ENCODE measurements at places on chromosomes 3 and 15.

GRCh38 chr3:51678641-51679040 is 7.6 kb downstream of the TEX264 start:
- DNase-seq, result no peak

GRCh38 chr3:47430606-47431005 is 45.1 kb downstream of the SCAP start:
- no peak for DNase-seq

DNA sequence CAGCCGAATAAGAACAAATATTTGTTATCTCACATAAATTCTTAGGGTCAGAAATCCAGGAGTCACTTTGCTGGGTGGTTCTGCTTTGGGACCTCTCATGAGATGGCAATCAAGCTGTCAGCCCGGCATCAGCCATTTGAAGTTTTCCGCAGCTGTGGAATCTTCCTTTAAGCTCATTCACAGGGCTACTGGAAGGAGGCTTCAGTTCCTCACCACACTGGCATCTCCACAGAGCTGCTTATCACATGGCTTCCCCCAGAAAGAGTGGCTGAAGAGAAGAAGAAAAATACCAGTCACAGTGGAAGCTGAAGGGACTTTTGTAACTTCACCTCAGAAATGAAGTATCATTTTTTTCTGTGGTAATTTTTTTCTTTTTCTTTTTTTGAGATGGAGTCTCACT is 267.7 kb downstream of the CHL1 start:
- DNase-seq, result no peak

DNA sequence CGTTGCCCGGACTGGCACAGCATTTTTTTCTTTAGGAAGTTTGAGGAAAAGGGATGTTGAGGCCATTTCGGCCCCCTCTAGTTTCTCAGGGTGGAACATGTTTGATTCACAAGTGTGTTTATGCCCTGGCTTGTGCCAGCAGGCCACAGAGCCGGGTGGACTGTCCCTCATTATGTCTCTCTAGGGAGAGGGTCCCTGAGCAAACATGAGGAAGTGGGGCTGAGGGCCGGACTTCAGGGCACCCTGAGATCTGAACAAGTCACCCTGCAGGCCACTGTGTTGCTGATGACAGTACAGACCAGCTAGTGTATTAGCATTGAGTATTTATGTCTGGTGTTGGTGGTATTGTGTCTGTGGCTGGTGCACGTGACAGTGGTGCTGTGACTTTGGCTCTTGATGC is 34.9 kb downstream of the RNU5B-1 start:
- DNase-seq, result no peak

DNA sequence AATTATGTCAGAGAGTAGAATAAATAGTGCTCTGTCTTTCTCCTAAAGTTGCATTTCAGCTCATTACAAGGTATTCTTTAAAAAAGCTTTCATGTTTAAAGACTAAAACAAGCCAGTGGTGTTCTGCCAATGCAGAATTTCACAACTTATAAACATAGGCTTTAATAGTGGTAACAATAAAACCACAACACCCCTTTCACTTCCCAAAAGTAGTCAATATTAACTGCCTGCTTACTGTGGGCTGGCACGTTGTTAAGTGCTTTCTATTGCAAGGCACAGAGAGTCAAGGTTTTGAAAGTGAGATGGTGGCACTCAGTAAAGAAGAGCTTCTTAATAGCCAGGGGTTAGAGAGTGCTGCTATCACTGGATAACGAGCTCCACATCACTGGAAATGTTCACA is 8.4 kb upstream of the RTP1 start:
- no peak for DNase-seq

DNA sequence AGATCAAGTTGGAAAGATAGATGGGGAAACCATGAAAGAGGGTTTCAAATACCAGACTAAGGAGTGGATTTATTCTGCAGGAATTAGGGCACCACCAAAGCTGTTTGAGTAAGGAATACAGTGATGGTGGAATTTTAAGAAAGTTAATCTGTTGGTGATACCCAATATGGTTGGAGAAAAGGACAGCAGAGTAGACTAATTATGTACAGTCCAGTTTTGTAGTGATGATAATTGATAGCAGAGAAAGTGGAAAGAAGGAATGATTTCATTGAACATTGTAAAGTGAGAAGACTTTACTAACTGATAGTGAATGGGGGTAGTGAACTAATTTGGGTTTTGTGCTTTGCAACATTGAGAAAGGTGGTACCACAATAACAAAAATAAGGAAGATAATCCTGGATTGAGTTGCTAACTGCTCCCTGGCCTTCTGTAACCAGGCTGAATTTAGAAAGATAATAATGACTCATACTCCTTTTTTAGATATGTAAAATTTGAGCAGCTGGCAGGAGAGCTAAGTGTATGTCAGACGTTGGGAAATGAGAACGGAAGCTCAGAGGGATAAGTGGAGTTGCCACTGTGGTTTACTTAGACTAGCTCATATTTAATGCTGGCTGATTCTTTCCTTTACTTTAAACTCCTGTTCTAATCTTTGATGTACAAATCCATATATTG is 16.9 kb downstream of the TCAIM start:
- no peak for DNase-seq

- DNase-seq, result no peak
Measured at GRCh38 chr3:178295292-178295912, 240.8 kb upstream of the KCNMB2 start.

GRCh38 chr3:20280257-20280656 is 94.3 kb upstream of the SGO1 start:
- no peak for DNase-seq

- no peak for DNase-seq
Measured at GRCh38 chr3:139101396-139101795, 56.7 kb upstream of the PRR23C start.

DNA sequence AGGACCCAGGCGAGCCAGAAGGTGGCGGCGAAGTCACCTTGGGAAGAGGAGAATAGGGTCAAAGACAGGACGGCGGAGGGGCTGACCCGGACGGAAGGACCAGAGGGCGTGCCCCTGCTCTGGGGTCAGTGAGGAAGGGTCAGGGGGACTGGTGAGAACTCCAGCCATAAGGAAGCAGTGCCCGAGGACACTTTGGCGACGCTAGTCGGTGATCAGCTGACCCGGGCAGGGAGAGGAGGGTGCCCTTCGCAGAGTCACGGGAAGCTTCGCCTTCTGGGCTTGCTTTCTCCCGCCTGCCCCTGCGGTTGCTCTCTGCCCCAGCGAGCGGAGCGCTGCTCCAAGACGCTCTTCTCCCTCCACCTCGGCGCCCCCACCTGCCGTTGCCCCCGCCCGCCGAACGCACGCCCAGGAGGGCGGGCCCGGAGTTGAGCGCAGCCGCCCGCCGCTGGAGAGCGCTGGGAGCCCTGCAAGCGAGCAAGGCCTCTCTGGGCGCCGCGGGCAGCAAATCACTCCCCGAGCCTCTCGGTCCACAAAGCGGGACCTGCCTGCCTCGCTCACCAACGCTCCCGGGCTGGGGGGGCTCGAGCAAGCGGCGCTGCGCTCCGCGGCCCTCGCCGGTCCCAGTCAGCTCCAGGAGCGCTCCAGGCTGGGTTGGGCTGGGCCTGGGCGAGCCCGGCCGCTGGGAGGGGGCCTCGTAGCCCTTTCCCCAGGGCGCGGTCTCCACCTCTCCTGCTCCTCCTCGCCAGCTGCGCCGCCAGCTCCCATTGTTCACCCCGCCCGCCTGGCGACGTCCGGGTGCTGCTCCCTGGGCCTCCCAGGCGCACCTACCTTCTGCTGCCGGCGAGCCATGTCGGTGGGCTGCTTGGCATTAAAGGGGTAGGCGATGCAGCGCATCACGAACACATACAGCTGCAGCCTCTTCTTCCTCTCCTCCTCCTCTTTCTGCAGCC is 1.2 kb downstream of the CADPS start:
- no peak for DNase-seq

DNA sequence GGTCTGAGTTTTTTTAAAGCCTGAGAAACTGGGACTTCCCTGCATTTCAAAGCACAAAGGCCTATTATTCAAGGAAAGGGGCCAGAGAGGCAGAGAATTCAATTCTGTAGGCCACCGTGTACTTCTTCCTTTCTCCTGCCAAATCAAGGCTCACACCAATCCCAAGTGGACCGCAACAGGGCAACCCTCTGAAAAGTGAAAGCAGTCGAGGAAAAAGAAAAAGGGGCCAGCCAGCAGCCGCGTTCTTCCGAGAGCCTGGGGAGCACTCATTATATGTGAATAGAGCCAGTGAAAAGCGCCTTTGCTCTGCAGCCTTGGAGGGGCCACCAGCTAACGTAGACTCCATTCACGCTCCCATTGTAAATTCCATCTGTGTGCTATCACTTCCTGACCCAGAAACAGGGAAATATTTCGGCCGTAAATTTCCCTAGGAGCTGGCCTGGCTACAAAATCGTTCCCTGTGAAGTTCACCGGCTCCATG is 45.9 kb upstream of the THUMPD3 start:
- DNase-seq, result no peak

GRCh38 chr15:100328796-100329195 is 13.0 kb downstream of the ADAMTS17 start:
- no peak for DNase-seq

- DNase-seq, result no peak
Measured at GRCh38 chr15:58066042-58066867, 744 bp upstream of the ALDH1A2 start.

- DNase-seq, result no peak
Measured at GRCh38 chr3:195073866-195074860, 196.8 kb downstream of the XXYLT1 start.

GRCh38 chr3:150015901-150016300 is 45.2 kb upstream of the PFN2 start:
- no peak for DNase-seq

DNA sequence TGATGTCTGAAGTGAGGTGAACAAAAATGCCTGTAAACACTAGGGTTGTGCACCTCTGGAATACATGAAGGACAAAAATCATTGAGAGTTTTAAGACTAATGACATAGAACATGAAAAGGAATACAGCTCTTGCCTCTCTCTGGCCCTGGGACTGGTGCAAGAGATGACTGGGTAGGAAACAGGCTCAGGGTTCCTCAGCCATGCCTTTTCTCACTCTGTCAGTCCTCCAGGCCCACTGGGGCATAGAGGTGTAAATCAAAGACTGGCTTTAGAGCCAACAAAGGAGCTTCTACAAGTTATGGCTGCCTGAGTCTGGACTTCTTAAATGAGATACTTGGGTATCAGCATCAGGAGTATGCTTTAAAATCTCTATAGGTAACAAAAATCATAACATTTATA is 554.7 kb upstream of the KCNMB2 start:
- no peak for DNase-seq

DNA sequence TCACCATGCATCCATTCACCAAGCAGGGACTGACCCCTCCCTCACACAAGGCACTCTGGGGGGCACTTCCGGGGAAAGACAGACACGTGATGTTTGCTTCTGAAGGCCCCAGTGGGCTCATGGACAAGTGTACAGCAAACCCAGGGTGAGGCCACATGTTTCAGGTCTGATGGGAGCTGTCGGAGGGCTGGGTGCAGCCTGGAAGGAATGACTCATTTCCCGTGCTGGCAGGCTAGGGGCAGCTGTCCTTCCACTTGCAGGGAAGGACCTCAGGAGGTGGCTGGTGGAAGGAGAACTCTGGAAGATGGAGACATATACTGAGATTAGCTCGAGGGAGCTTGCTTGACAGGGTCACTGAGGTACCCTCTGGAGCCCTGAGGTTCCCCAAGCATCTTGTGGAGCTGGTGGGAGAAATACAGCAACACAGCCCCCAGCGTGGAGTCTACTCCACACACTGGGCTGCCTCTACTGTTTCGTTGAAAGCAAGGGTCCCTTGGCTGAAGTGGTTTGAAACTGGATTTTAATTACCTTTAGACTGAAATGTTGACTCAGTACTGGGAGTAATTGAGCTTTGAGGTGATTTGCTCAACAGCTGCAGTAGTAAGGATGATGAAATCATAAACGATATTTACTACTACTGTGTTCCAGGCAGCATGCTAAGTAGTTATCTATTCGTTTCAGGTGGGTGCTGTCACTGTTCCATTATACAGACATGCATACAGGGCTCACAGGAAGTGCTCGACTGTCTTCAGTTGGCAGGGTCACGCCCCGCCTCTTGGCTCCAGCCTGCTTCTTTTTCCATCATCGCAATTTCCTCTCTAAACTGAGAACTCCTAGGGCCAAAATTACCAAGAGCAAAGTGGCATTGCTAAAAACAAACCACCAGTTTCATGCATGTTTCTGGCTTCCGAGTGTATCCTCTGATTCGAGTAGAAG is 230.4 kb downstream of the ADAMTS17 start:
- no peak for DNase-seq

GRCh38 chr3:73448761-73449301 is 175.9 kb downstream of the PDZRN3 start:
- no peak for DNase-seq

DNA sequence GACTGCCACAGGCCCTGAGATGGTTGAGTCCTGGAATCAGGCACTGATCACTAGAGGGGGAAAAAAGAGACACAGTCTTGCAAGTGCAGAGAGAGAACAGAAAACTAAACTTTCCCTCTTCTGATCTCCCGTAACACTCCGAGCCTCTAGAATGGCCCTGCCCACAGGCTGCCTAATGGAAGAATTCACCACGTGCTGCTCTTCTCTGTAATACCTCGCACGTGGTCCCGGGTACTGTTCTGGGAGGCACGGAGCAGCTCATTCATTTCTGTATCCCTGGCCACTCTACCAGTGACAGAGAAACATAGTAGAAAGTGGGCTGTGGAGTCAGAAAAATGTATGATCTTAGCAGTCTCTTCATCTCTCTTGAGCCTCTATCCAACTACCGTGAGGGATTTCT is 30.4 kb downstream of the VGLL4 start:
- DNase-seq, result no peak

DNA sequence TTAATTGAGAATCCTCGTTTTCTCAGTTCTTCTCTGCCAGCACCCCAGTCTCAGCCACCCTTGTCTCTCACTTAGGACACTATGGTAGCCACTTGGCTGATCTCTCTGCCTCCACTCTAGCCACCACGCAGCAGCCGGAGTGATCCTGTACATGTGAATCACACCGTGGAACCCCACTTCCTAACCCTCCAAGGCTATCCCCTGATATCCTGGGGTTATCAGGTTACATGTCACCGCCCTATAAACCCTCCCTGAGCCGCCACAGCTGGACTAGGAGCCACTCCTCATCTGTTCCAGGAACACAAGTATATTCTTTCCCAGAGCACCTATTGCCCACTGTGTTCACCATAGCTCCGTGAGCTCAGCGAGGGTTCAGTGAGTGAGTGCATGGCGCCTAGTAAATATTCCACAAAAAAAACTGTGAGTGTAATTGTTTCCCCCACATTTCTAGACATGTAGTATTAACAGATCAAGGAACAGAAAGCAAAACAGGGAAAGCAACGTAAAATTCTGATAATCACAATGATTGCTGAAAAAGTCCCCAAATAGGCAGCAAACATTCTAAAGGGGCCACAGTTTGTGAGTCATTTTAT is 661 bp upstream of the PARP14 start:
- DNase-seq, result no peak

Data from activated CD4-positive, CD25-positive, alpha-beta regulatory T cell treated with anti-CD3 and anti-CD28 coated beads, Interleukin-2, amount 50 U/mL, for 16 hours (primary cell).